RWPE2 (cell line): ENCODE measurements at places on chromosomes 12 and 14.
A peak's percentile ranks its signal among the peaks of the same experiment; 100 is the strongest.

DNA sequence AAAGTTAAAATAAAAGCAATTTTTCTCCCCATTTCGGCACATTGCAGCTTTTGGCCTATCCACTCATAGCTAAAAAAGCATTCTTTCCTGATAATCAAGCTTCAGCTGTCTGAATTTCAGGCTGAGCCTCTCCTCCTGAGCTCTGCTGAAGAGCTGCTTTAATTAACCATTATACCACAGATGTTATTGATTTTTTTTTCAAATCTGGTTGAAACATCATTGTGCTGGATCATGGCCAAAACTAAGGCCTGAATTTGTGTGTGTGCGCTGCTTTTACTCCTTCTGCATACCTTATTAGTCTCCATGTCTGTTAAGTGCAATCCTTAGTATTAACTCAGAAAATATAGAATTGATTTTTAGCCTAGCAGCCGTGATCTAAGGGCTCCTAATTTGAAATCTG lies 52.3 kb downstream of the MBIP start:
- no peak for DNase-seq

GRCh38 chr14:75860561-75861160 lies 121.1 kb downstream of the TGFB3 start:
- DNase-seq: no peak

- no peak for DNase-seq
Measured at GRCh38 chr12:25051656-25052195, 102.8 kb upstream of the BCAT1 start.

DNA sequence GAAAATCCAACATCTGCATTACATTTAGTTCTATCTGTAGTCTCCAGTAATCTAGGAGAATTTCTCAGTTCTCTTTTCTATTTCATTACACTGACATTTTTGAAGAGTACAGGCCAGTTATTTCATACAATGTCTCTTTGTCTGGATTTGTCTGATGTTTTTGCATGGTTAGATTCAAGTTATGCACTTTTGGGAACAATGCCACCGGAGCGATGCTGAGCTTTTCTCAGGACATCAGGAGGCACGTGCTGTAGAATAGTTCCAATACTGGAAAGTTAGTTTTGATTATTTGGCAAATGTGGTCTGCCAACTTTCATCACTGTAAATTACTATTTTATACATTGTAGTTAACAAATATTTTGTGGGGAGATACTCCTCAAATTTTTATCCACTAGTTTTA lies 43.1 kb downstream of the ALDH1L2 start:
- DNase-seq: no peak

- DNase-seq: no peak
Measured at GRCh38 chr12:79371226-79371625, 319.5 kb downstream of the PAWR start.

- DNase-seq: no peak
Measured at GRCh38 chr14:61602733-61603077, 92.6 kb upstream of the HIF1A start.

DNA sequence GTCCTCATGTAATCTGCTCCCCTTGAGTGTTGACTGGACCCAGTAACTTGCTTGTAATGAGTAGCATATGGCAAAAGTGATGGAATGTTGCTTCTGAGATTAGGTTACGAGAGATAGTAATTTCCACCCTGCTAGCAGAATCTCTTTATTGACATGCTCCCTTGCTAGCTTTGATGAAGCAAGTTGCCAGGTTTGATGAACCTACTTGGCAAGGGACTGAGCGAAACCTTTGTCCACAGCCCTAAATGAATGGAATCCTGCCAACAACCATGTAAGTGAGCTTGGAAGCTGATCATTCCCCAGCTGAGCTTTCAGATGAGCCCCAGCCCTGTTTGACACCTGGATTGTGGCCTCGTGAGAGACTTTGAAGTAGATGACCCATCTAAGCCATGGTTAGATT lies 120.8 kb upstream of the PLXNC1 start:
- no peak for DNase-seq

GRCh38 chr14:22251090-22251489 lies 337.9 kb downstream of the DAD1 start:
- no peak for DNase-seq

- DNase-seq: no peak
Measured at GRCh38 chr14:39267608-39268005, 33.9 kb downstream of the MIA2 start.

DNA sequence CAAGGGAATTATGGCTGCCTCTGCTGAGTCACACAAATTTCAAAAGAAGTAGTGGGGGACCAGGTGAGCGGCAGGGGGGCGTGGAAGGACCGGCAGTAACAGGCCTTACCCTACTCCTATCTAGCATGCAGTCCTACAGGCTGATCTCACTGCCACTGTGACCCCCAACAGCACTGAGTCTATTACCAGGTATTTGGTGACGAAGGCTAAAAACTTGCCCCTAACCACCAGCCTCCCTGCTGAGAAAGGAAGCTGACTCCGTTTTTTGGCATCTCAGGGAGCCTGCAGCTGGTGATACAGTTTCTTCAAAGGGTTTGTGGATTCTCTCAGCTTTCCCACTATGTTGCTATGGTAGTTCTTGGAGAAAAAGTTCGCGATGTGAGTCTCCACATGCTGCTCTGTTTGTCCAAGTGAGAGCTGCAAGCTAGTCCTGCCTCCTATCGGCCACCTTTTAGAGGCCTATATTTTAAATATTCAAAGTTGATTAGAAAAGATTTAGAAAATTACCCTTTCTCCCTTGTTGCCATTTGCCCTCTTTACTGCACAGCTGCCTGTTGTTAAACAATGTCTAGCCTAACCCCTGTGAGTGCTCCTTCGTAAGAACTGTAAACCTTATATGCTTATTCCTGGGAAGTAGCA lies 57.1 kb upstream of the SLCO1B1 start:
- peak; percentile 52 for DNase-seq

DNA sequence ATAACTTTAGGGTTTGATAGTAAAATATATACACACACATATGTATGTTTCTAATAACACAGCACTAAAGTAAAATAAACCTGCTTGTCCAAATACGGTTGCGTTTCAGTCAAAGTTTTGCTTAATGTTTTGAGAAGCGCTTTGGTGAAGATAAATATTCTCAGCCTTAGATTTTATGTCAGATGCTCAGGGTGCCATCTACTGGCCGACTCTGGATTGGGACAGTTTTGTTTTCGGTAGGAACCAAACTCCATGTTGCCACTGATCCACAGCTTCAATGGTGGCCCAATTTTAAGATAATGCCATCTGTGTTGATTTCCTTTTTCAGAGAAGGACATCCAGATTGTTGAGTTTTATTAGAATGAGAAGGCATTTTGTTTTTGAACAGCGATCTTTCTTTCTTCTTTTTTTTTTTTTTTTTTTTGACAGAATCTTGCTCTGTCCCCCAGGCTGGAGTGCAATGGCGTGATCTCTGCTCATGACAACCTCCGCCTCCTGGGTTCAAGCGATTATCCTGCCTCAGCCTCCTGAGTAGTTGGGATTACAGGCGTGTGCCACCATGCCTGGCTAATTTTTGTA lies 43.1 kb downstream of the LLPH start:
- DNase-seq: no peak

DNA sequence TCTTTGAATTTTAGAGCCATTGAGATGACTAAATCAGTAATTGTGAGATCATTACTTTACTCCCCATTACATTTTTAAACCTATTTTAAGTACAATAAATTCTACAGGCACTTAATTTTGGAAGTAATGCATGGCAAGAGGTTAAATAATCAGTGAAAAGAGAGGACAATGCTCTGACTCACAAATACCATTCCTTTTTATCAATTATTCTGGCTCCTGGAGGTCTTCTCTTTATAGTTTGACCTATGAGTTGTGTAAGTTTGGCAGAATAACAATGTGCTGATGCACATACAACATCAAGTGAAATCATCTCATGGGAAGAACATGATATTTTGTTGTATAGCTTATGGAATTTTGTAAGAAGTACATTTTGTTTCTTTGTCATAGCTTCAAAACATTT lies 166.7 kb downstream of the TMTC3 start:
- DNase-seq: no peak

GRCh38 chr14:66036547-66036946 lies 449.6 kb upstream of the CCDC196 start:
- DNase-seq: no peak

- no peak for DNase-seq
Measured at GRCh38 chr12:42346403-42347002, 20.5 kb downstream of the PPHLN1 start.

DNA sequence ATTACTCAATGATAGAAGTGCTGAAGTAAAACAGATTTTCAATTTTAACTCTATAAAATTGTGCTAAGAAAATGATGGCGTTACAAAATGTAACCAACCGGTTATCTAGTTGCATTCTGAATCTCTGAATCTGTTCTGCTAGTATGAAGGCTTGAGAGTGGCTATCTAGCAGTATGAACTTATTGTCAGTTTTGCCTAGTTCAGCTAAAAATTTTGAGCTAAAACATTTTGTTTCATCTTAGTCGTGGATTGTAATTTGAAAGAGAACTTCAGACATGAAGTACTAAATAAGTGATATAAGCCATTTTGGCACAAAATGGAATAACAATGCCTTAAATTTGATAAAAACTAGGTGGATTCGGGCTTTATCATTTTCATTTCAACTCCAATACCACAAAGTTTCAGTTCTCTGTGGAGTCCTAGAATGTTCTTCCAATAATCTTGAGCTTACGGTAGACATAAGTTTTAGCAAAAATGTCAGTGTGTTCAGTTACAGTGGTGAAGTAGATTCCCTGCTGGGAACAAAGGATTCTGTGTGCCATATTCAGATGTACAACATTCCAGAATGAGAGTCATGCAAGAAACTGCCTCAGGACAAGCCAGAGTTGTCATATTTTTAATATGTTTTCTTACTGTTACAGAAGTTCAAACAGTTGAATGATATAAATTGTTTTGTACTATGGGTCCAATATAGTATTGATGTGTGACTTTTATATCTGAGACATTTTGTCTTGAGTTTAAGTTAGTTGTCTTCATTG lies 28.1 kb downstream of the ATP6V1D start:
- no peak for DNase-seq

DNA sequence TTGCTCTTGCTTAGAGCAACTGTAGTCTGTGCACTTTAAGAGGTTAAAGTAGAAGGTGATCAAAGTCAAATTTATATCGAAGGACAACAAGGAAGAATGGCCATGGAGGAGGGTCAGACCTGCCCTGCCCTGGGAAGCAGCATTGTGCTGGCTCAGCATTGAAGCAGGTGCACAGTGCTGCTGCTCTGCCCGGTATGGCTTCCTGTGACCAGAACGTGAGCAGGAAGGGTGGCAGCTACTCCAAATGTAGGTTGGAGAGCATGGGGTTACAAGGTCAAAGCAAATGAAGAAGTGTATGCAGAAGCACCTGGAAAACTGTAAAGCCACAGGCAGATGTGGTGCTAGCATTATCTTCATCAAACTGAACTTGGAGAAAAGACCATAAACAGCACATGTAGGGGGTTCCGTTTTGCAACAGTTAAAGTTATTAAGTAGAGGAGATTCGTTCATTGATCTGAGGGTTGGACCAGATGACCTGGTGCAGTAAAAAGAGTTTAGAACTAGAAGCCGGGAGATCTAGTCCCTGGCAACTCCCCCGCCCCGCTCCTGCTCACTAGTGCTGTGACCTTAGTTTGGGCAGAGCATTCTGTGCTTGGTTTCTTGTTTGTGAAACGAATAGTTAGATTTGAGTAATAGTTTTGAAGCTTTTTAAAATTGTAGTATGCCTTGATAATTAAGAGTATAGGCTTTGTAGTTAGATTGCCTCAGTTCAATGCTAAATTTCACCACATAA lies 84.2 kb downstream of the SCN8A start:
- no peak for DNase-seq

DNA sequence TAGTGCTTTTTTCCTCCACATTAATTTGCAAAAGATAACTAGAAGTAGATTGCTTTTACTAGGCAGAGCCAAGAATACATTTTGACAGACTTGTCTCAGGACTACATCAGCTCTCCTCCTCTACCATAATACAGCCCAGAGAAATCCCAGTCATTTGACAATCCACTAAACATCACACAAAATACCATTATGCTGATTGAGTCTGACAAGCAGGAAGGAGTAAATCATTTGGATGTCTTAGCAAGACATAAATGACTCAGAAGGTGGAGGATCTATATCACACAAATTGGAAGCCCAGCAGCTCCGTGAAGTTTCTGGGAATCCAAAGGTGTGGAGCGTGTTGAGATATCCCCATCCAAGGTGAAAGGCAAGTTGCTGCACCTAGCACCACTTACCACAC lies 75.4 kb upstream of the FKBP4 start:
- DNase-seq: no peak

DNA sequence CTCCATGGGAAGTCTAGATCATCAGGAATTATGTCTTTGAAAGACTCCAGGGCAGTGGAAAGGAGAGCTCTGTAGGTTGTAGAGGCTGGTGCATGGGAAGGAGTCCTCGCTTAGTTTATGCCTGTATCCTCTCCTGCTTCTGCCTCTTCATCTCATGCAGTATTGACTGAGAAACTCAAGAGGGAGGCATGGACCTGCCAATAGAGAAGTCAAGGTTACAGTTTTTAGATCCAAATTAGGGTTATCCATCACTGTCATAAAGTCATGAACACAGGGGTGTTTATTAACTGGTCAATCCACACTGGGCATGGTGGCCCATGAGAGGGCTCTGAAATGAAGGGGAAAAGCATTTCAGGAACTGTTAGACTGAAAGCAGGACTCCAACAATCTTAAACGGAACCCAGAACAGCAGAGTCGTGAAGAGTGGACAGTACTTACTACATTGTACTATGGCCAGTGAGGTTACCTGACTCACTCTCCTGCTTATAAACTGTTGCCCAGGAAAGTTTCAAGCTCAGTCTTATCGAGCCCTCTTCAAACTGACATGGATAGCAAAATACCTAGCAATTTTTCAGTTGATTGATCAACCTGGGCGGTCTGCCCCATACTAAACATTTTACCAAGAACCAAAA lies 30.1 kb upstream of the DHRS7 start:
- no peak for DNase-seq

- DNase-seq: no peak
Measured at GRCh38 chr14:68734231-68734732, 58.6 kb downstream of the ZFP36L1 start.

DNA sequence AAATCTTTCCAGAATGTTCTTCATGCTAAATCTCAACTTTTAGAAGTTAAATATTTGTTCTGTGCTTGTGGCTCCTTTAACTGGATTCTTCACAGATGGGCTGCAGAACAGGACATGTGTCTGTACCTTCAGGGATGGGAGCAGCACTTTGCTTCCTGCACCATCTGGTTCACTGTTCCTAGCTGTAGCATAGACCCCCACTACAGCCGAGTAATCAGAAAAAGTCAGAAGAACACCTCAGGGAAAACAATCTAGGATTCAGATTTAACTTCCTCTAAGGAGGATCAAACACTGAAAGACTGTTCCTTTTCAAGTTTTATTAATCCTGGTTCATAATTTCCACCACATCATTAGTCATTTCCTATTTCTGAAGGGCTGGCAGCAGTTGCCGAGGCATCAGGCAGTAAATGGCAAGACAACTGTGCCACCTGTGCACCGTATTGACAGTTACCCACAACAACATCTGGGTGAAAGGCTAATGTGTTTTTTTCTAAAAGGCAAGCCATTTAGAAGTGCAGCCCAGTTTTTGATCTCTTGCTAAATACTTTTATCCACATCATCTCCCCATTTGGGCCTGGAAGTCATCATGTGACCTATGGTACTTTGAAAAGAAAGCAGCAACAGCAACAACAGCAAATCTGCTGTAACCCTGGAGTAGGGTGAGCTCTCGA lies 212.8 kb upstream of the BMP4 start:
- DNase-seq: no peak

- no peak for DNase-seq
Measured at GRCh38 chr14:36656687-36657398, 4.8 kb upstream of the PAX9 start.

GRCh38 chr12:14252697-14253096 lies 112.8 kb upstream of the ATF7IP start:
- no peak for DNase-seq
